ENCODE measurements at places on chromosomes 3 and 15.

DNA sequence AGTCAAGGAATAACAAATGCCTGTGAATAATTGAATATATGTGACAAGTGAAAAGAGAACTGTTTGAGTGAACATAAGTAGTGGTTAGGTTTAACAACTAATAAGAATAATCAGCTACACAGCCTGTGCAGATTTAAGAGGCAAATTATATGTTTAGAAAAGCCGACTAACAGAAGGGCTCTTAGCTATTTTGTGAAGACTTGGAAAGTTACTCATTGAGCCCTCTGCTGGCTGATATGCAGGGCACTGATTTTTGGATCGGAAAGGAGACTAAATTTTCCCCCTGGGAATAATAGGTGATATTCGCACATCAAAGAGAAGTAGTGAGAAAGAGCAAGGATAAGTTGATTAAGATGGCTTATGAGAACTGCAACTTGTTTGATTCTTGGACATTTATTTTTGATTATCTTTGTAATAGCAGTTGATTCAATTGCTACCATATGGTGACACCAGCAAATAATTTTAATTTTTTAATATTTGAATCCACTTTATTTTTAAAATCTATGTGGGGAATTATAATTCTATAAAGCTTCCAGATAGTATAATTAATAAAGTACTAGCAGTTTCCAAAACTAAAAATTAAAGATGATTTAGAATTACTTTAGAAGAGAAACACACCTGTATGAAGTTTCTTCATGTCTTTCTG is 156.2 kb downstream of the NLGN1 start:
- no peak for DNase-seq

DNA sequence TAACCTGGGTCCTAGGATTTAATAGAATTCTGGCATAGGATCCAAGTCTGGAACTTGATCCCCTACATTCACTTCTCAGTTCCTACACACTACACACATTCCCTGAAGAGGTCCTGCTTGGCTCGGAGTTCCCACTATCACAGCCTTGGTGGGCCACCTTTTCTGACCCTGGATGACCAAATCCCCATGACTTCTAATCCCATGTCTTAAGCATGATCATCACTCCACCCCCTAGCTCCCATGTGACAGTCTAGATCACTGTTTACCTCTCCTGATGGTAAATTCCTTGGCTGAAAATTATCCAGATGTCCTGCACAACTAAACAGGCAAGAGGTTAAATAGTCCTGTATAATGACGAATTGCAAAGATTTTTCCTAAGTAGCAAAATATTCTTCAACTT is 40.3 kb downstream of the DUT start:
- no peak for DNase-seq

DNA sequence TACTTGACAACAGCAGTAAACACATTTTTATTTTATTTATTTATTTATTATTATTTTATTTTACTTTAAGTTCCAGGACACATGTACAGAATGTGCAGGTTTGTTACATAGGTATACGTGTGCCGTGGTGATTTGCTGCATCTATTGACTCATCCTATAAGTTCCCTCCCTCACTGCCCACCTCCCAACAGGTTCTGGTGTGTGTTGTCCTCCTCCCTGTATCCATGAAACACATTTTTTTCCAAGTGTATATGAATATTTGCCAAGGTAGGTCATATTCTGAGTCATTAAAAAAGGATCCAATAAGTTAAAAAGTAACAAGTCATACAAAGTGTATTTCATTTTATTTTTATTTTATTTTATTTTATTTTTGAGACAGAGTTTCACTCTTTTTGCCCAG is 567.3 kb upstream of the KCNMB2 start:
- no peak for DNase-seq

DNA sequence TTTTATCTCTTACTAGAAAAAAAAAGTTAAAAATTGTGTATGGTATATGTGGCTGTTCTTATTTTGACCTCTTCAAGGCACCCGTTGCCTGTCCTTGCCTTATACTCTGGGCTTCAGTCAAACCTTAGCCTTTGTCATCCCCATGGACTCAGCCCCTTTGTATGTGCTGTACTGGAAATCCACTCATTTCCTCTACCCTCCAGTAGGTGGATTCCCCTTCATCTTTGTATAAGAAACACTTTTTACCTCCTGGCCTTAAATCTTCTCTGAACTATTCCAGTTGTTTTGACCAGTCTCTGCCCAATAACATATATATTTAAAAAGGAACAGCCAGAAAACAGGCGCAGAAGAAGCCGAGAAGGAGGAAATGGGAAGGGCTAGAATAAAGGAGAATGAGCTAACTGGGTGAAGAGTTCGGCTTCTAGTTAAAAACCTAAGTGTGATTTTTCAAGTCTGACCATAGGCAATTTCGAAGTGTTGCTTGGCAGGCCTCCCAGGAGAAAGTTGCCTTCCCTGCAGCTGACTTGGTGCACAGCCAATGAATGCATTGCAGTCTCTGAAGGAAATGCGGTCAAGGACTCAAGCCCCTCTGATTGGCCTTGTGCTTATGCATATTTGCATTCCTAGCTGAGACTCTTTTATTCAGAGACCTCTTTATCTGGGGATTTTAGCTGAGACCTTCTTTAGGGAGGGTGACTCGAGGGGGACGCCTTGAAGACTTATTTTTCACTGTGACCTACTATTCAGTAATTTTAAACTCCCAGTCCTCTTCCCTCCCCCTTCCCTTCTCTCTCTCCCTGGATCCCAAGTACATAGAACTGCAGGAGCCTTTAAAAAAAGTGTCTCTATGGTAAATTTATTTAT is 277.4 kb downstream of the ROBO1 start:
- DNase-seq = no peak

DNA sequence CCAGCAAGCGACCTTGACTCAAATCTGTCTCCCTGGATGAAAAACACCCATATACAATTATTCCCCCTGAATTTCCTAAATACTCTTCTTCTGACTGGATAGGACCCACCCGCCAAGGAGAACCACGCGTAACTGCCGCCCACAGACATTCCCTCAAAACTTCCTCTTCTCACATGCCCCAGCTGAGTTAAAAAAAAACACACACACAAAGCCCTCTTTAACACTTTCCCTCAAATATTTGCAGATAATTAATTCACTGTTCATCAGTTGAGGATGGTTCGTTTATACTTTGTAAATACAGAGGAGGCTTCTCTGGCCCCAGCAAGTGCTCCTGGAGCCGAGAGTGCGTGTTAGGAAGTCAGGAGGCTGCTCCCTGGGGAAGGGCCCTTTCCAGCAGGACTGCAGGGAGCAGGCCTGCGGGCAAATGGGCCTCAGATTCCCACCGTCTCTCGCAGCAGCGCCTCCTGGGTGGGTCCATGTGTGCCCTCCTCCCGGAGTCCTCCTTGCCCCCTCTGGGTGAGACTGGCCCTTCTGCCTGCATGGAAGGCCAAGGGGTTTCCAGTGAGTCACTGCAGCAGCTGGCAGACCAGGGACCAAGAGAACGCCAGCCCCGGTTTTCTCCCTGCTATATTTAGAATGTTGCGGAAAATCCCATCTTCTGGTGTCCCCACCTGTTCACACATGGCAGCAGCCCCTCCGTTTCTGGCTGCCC is 46.8 kb downstream of the MGLL start:
- DNase-seq = no peak

DNA sequence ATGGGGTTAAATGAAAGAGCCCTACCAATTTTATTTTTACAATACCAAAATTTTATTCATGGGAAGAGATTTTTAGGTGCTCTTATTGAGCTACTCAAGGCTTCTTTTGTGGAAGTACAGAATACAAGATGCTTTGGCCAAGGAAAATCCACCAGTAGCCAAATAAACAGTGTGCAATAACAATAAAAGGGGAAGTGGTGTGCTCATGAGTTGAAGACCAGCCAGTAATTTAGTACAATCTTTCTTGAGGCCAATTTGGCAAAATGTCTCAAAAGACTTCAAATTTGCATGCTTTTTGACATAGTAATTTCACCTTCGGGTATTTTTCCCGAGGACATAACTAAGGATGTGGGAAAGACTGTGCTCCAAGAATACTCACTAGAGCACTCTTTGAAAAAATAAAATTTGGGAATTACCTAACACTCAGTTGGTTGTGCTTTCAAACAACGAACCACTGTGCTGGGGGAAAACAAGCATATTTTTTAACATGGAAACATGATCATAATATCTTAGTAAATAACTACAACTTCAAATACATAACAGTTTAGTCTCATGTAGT is 294.0 kb downstream of the DIPK2A start:
- DNase-seq = no peak

DNA sequence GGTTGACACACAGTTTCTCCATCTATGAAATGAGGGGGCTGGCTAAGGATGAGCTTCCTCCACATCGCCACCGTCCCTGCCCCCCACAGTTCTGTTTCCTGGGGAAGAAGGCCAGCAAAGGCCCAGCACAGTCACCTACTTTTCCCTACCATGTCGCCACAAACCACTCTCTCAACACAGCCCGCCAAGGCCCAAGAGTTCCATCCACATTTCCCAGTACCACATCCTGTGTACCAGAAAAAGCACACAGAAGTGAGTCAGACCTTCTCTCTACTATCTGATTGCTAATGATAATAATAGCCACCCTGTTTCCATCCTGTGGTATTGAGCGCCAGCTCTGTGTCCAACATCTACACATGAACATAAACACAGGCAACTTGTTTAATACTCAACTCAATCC is 30.3 kb upstream of the C15orf39 start:
- DNase-seq = no peak

DNA sequence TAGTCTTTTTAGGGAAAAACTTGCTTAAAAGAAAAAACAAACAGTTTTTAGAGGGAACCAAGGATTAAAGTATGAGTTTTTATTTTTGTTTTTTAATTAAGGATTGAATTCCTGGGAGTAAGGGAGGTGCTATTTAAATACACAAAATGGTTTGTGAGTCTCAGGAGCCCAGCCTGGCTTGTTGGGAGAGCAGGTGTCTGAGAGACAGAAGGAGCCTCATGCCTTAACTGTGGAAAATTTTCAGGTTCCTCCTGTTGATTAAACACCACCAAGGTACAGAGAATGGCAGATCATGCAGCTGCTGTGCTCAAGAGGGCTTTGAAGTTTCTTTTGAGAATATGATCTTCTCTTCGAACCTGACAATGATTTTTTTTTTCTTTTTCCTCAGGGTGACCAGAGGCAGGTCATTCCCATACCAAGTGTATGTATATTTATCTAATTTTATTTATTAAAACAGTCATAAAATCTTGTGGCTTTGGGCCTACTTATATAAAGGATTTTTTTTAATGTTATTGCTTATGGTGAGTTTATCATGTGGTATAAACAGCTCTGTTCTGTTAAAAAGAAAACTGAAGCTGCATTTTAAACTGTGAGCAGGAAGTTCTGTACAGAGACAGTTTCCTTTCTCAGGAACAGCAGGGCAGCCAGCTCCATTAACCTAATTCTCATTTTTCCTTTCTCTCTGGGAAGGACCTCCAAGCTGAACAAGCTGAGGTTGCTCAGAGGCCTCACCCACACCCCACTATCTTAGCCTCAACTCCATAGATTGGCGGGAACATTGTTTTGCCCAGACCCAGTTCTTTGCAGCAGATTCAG is 33.7 kb upstream of the VILL start:
- no peak for DNase-seq

GRCh38 chr3:71585131-71585530 is 1.6 kb upstream of the FOXP1 start:
- no peak for DNase-seq

GRCh38 chr15:71718116-71718910 is 92.0 kb upstream of the NR2E3 start:
- no peak for DNase-seq

GRCh38 chr15:65914981-65915925 is 46.0 kb downstream of the RAB11A start:
- no peak for DNase-seq

GRCh38 chr3:194272221-194272620 is 78.9 kb downstream of the CPN2 start:
- no peak for DNase-seq

DNA sequence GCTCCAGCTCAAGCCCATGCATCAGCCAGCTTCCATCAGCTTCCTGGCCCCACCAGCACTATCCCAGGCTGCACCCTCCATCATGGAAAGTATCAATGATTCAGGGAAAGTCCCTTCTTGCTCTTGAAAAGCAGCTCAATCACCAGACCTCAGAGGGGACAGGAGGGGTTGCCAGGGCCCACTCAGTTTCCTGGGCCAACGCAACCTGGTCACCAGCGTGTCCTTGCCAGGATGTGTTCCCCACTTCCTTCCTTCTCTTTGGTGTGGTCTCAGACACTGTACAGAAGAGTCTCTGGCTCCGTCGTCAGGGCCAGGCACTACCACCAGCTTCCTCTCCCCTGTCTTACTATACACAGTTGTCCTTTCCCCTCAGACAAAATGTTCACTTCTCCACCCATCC is 3.0 kb downstream of the HDC start:
- DNase-seq = peak; percentile 24

DNA sequence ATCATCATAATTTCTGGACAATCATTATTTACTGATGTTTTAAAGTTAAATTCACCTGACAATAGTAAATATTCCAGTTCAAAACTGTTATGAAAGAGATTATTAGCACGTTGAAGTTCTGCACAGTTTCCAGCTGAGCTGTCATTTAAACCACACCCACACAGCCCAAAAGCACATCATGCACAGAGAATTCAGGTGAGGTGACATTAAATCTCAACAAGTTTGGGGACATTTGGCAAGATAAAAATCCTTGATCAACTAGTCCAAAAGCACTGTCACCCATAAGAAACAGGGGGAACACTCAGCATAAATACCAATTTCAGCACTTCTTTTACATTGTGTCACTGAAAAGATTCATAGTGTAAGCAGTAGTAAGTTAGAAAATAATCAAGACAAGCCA is 6.9 kb downstream of the NCEH1 start:
- no peak for DNase-seq

DNA sequence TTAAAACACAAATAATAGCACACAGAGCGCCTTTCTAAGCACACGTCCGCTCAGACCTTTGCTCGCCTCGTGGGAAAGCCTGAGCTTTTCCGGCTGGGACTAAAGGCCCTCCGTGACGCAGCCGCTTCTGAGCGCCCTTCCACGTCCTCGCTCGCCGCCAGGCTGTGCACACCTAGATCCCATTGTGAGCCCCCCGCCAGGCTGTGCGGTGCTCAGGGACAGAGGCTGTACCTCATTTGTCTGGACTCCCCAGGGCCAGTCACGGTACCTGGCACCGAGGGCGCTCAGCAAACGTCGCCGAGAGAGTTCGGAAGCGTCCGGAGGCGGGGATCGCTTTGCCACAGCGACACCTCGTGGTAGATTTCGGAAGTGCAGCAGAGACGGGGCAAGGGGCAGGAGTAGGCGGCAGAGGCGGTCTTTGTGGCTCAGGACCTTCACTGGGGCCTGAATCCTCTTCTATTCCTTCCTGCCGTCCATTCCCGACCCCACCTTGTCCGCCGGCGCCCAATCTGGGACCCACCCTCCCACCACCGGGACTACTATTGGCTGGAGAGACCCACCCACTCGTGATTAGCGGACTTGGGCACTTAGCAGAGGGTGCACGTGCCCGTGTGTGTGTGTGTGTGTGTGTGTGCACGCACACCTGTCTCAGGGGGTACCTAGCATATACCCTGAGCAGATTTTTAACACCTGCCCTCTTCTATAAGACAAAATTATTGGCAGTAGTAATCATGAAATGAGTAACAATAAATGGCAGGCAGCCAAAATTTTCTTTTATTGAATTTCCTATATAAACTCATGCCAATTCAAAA is 65.6 kb downstream of the RHCG start:
- DNase-seq = peak; percentile 91
